ENCODE measurements at places on chromosomes 11 and 22. TPM values are rescaled to one million over a fixed set of nuclear protein-coding genes. Genes with fewer than 3 reads are reported as not detected.

DNA sequence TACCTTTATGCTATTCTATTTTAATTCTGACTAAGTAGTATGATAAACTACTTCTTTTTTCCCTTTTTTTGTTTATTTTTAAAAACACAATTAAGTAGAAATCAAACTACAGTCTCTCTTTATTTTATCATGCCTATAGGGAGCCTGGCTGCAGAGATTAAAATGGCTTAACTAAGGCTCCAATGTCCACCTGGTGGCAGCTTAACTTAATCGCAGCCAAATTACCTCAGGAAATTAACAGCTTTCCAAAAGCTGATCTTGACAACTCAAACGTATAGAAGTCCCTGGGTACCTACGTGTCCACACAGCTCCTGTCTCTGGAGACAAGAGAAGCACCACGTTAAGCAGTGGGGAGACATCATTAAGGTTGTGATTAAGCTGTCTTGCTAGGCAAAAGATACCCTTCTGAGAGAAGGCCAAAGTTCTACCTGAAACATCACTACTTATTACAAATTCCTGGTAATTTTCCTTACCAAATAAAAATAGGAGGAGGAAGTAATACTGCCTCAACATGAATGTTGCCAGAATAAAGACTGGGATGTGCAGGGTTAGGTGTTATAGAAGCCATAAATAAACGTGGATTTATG, 63.2 kb upstream of the SNX19 start:
- H3K27ac ChIP-seq: no peak overlapping the region
- H3K4me3 ChIP-seq: no peak overlapping the region
- no peaks in the 10 kb centered on the region for H3K4me1 ChIP-seq
- peaks cover 9% of the 10 kb centered on the region for H3K27me3 ChIP-seq
- no peaks in the 10 kb centered on the region for H3K36me3 ChIP-seq
- no peak for DNase-seq

The CCDC73 gene
- total RNA-seq: not detected

GRCh38 chr11:127643268-127644058, 642.9 kb upstream of the KIRREL3 start:
- no peak for DNase-seq
- H3K27ac ChIP-seq: no peak overlapping the region
- H3K36me3 ChIP-seq: no peaks in the 10 kb centered on the region
- no peaks in the 10 kb centered on the region for H3K27me3 ChIP-seq
- no peaks in the 10 kb centered on the region for H3K4me1 ChIP-seq

The NPTXR gene
- total RNA-seq: 6.3 TPM

The RTN4R gene
- total RNA-seq: 9.8 TPM

DNA sequence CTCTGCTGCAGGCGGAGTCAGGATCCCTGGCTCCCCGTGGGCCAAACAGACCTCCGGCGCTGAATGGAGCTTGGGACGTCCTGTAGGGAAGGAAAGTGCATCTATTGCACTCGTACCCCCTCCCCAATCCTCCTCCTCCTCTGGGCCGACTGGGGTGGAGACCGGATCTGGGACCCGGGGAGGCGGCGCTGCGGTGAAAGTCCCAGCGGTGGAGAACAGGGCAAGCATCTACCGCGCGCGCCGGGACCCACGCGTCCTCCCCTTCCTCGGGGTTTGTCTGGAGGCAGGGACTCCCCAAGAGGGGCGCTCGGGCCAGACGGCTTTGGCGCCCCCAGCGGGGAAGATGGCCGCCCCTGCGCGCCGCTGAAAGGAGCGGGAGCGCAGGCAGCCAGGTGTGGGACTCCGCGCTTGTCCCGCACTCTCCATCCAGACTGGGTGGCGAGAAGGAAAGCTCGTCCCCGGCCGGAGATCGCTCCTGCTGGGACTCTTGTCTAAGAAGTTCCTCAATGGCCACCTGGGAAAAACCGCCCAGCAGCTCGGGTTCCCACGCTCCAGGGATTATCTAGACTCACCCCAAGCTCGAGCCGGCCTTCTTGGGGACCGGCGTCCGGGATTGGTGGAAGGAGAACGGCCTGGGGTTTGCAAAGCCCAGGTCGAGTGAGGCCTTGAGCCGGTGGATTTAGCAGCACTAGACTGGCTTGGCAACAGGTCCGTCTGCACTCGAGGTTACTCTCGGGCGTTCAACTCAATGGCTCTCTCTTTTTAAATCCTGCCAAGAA, 718 bp downstream of the FADS2 start:
- no peaks in the 10 kb centered on the region for H3K36me3 ChIP-seq
- DNase-seq: peak; percentile 72
- H3K4me3 ChIP-seq: peak overlapping the region; percentile 67
- H3K27ac ChIP-seq: peak overlapping the region; percentile 80

The FAM180B gene
- not detected for total RNA-seq

- no peak for DNase-seq
- H3K4me1 ChIP-seq: no peaks in the 10 kb centered on the region
- no peaks in the 10 kb centered on the region for H3K36me3 ChIP-seq
- no peak overlapping the region for H3K4me3 ChIP-seq
Measured at GRCh38 chr22:30056015-30056414, 24.2 kb upstream of the HORMAD2 start.

- H3K27me3 ChIP-seq: no peaks in the 10 kb centered on the region
- H3K27ac ChIP-seq: no peak overlapping the region
- no peaks in the 10 kb centered on the region for H3K4me1 ChIP-seq
- no peak overlapping the region for H3K4me3 ChIP-seq
Measured at GRCh38 chr22:26893173-26894110, 236.1 kb downstream of the MIAT start.

The NLRP10 gene
- total RNA-seq: not detected

- no peak overlapping the region for H3K27ac ChIP-seq
- no peaks in the 10 kb centered on the region for H3K4me1 ChIP-seq
- H3K4me3 ChIP-seq: no peak overlapping the region
- no peaks in the 10 kb centered on the region for H3K36me3 ChIP-seq
- no peaks in the 10 kb centered on the region for H3K27me3 ChIP-seq
Measured at GRCh38 chr22:16958475-16958874, 49.5 kb downstream of the GAB4 start.

DNA sequence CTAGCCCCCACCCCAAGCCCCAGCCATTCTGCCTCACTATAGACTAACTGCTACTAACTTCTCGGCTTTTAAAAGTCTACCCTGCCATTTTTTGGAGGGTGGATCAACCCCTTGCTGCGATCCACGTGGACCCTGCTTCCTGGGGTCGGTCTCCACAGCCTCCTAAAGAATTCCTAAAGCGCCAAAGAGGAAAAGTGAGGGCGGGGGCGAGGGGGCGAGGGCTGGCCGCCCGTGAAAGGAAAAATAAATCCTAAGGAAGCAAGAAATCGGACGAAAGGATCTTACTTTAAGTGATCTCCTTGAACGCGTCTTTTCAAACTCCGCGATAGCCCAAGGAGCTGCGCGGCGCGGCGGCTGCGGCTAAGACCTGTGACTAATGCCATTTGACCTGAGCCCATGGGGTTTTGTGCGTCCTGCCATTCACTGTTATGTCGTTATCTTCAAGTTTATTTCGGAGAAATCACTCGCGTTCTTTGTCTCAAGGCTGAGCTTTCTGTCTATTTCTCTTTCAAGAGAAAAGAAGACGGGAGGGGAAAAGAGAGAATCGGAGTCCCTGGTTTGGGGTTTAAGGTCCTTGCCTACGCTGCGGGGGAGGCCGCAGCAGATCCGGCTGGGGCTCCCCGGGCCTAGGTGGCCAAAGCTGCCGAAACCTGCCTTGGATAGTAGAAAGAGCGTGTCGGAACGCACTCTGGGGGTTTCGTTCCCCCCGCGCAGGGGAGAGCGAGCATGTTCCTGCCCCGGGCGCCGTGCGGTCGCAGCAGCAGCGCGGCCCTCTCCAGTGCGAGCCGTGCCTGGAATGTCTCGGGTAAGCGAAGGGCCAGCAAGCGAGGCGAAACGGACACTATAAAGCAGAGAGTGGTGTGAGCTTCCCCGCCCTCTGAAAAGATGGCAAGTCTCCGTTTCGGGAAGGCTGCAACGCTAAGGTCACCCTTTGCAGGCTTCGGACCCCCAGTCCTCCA, 2.8 kb upstream of the DBX1 start:
- H3K4me1 ChIP-seq: peaks cover 10% of the 10 kb centered on the region
- peak overlapping the region; percentile 13 for H3K4me3 ChIP-seq
- no peak for DNase-seq
- peaks cover 97% of the 10 kb centered on the region for H3K27me3 ChIP-seq
- H3K27ac ChIP-seq: no peak overlapping the region

- no peaks in the 10 kb centered on the region for H3K4me1 ChIP-seq
- no peak for DNase-seq
- no peaks in the 10 kb centered on the region for H3K27me3 ChIP-seq
- no peak overlapping the region for H3K4me3 ChIP-seq
- no peaks in the 10 kb centered on the region for H3K36me3 ChIP-seq
Measured at GRCh38 chr22:28855355-28856094, 27.8 kb upstream of the ZNRF3 start.

DNA sequence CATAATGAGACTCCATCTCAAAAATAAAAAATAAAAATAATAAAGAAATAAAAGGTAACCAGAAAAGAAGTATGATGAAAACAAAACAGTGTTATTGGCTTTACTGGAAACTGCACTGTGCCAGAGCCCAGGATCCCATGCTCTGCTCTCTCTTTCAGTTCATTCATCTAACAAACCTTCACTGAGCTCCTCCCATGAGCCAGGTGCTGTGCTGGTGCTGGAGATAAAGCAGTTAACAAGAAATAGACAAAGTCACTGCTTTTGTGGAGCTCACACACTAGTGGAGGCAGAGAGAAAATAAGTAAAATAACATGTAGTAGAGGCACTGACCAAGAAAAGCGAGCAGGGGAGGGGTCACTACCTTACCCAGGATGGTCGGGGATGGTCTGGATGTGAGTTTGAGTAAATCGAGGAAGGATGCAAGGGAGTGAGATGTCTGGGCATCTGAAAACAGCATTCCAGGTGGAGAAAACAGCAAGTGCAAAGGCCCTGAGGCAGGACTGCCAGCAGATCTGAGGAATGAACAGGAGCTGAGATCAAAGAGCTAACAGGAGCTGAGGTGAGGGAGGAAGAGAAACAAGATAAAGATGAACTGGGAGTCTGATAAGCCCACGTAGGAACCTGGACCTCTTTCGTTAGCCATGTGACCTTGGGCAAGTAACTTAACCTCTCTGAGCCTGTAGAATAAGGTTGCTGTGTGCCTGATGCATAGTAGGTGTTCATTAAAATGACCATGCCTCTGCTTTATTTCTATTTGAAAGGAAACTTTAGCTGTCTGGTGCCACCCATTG, 31.3 kb upstream of the CD82 start:
- no peak overlapping the region for H3K4me3 ChIP-seq
- H3K27ac ChIP-seq: no peak overlapping the region
- H3K4me1 ChIP-seq: peaks cover 6% of the 10 kb centered on the region
- no peaks in the 10 kb centered on the region for H3K27me3 ChIP-seq
- DNase-seq: no peak

GRCh38 chr11:47254386-47254785, 3.4 kb upstream of the NR1H3 start:
- H3K27ac ChIP-seq: peak overlapping the region; percentile 72
- H3K4me1 ChIP-seq: peaks cover 45% of the 10 kb centered on the region
- no peak overlapping the region for H3K4me3 ChIP-seq

The OAF gene
- total RNA-seq: 19.8 TPM

DNA sequence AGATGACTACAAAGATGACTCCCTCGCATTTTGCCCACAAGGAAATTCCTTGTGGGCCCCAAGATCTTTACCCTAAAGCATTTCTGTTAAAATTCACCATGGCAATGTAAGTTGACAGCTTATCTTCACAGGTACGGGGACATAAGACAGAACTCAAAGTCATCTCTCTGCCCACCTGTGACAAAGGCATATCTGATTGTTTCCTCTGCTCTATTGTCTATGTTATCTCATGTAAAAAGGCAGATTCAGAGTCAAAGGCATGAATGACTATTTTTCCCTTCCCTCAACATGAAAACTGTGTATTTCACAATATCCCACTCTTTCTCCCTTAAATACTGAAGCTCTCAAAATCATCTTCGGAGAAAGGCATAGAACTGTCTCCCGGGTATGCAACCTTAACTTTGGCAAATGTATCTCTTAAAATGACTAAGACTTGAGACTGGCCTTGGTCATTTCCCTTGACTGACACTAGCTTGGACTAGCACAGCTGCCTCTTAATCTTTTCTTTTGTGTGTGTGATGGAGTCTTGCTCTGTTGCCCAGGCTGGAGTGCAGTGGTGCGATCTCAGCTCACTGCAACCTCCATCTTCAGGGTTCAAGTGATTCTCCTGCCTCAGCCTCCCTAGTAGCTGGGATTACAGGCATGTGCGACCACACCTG, 103.2 kb downstream of the MICAL3 start:
- H3K27me3 ChIP-seq: no peaks in the 10 kb centered on the region
- H3K27ac ChIP-seq: peak overlapping the region; percentile 30
- no peak for DNase-seq
- H3K36me3 ChIP-seq: no peaks in the 10 kb centered on the region
- no peak overlapping the region for H3K4me3 ChIP-seq

The UCP3 gene
- total RNA-seq: 2.6 TPM

The TBX1 gene
- 15.4 TPM for total RNA-seq

- DNase-seq: peak; percentile 87
- peak overlapping the region; percentile 91 for H3K27ac ChIP-seq
- peaks cover 63% of the 10 kb centered on the region for H3K4me1 ChIP-seq
- H3K4me3 ChIP-seq: peak overlapping the region; percentile 10
- no peaks in the 10 kb centered on the region for H3K36me3 ChIP-seq
Measured at GRCh38 chr11:68012843-68013610, 2.9 kb downstream of the ALDH3B1 start.
